ENCODE measurements at places on chromosomes 2 and 18.

DNA sequence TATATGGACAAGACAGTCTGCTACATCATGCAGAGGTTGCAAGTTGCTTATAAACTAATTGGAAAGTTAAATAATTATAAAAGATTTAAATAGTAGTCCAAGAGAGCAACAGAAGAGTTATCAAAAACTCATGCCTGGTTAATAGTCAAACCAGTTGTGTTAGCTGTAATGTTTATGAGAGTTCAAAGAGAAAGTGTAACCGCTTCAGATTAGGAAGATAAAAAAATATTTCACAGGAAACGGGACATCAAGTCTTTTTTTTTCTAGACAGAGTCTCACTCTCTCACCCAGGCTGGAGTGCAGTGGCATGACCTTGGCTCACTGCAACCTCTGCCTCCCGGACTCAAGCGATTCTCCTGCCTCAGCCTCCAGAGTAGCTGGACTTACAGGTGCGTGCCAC, 34.6 kb upstream of the RNF125 start:
- no peak for DNase-seq

DNA sequence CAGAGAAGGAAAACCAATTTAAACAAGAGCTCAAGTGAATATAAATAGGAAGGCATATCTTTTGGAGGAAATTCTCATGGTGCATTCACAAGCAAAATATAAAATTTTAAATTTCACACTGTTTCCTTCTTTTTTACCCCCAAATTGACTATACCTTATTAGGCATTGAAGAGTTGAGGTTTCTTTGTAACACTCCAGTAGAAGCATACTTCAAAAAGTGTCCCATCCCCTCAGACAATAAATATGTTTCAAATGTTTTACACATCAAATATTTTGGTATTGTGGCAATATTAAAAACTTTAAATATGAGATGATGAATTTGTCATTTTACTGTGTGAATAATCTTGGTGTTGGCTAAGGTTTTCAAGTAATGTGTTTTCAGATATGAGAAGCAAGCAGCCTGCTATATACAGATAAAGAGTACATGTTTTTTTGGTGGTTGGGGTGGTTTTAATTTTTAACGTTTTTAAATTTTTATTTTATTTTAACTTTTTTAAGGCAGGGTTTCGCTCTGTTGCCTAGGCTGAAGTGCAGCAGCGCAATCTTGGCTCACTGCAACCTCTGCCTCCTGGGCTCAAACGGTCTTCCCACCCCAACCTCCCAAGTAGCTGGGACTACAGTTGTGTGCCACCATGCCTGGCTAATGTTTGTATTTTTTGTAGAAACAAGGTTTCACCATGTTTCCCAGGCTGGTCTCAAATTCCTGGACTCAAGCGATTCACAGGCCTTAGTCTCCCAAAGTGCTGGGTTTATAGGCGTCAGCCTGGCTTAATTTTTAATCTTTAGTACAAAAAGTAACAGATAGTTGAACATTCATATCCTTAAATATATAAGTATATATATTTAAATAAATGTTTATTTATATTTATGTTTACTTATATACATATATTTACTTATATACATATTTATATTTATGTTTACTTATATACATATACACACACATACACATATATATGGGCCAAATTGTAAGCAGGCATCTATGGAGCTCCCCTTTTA, 36.5 kb upstream of the DLX1 start:
- no peak for DNase-seq

DNA sequence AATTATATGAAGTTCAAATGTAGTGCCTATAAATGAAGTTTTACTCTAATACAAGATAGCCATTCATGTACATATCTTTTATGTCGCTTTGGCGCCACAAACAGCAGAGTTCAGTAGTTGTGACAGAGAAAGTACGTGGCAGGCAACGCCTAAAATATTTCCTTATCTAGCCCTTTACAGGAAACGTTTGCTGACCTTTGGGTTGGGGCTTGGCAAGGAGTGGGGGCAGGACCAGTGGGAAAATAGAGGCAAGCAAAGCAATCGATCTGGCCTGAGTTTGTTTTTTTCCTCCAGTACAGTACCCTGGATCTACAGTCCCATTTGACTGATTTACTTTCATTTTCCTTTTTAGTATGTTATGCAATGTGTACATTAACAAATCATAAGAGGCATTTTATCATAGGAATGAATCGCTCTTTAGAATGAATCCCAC, 13.1 kb downstream of the CCDC68 start:
- DNase-seq = peak; percentile 39

DNA sequence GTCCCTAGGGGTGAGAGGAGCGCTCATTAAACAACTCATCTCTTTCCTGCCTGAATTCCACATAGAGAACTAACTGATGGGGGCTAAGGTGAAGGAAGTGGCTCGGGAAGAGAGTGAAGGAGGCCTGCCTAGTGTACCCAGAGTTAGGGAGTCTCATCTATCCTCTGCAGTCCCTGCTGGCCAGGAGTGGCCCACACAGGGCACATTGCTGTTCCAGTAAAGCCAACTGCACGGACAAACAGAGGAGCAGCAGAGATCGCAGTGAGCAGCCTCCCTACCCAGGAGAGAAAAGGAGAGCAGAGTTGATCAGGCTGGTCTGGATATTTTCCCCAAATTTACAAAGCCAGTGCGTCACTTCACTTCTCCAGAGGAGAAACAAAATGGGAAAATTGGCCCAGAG, 16.9 kb upstream of the FN1 start:
- DNase-seq = no peak

GRCh38 chr2:228798458-228799207, 472.5 kb downstream of the PID1 start:
- DNase-seq = no peak

- DNase-seq = no peak
These were observed 674 bp upstream of the SP110 start for GRCh38 chr2:230220347-230220969.

DNA sequence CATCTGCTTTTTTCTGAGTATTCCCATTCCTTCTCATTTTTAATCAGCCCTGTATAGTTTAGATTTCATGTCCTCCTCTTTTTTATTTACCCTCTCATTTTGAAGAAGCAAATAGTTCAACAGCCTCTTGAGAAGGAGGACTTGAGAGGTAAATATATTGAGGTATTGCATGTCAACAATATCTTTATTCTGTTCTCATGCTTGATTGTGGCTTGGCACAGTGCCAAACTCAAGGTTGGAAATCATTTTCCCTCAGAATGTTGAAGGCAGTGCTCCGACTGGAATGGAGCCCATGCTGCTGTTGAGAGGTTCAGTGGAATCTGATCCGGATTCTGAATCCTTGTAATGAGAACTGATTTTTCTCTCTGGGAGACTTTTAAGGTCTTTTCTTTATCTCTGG, 31.0 kb upstream of the GALNT3 start:
- no peak for DNase-seq
